IPS-NIHi11 (cell line): ENCODE measurements at places on chromosomes 7 and 10.

- DNase-seq, result peak; percentile 94
Measured at GRCh38 chr7:140517546-140518369, 38.5 kb upstream of the MKRN1 start.

- no peak for DNase-seq
Measured at GRCh38 chr10:14613588-14613920, 161.1 kb downstream of the FAM107B start.

DNA sequence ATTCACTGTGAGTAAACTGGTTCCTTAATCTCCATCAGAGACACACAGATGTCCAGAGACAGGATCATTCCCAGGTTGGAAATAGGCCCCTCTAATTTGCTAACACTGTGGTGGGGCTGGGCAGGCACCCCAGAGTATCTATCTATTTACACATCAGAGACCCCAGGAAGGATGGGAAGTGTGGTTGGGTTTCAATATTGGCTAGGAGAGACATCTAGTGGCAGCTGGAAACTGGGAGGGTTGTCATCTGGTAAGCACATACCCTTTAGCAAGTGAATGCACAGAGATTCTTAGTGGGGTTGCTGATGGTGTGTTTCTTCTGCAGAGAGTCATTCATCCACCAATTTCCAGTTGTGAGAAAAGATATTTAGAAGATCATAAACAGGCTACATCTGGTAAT is 36.0 kb upstream of the NRG3 start:
- peak; percentile 24 for DNase-seq

GRCh38 chr10:500876-501275 is 188.6 kb downstream of the DIP2C start:
- DNase-seq, result no peak

GRCh38 chr10:125584954-125585353 is 98.0 kb downstream of the TEX36 start:
- no peak for DNase-seq

GRCh38 chr10:78211561-78212051 is 177.9 kb downstream of the RPS24 start:
- peak; percentile 43 for DNase-seq

GRCh38 chr7:65988084-65988483 is 6.1 kb upstream of the GUSB start:
- no peak for DNase-seq

DNA sequence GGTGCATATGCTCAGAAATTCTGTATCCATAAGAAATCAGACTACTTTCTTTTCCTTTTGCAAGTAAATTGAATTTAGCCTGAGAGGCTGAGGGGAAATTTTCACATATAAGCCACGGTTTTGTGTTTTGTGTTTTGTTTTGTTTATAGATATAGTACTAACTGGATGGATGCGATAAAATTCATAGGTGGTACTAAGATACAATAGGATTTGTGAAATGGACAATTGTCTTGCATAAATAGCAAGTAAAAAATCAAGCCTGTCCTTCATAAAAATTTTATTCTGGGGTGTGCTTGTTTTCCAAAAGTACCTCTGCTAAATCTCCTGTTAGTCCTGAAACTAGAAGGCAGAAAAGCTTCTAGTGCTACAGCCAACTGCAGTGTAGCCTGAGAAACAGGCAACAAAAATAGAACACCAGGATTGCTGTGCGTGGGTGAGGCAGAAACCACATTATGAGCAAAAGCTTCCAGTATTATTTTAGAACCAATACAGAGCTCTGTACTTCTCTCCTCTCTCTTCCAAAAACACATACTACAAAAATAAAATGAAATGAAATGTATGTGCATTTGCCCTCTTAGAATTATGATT is 634 bp upstream of the HDAC9 start:
- no peak for DNase-seq

DNA sequence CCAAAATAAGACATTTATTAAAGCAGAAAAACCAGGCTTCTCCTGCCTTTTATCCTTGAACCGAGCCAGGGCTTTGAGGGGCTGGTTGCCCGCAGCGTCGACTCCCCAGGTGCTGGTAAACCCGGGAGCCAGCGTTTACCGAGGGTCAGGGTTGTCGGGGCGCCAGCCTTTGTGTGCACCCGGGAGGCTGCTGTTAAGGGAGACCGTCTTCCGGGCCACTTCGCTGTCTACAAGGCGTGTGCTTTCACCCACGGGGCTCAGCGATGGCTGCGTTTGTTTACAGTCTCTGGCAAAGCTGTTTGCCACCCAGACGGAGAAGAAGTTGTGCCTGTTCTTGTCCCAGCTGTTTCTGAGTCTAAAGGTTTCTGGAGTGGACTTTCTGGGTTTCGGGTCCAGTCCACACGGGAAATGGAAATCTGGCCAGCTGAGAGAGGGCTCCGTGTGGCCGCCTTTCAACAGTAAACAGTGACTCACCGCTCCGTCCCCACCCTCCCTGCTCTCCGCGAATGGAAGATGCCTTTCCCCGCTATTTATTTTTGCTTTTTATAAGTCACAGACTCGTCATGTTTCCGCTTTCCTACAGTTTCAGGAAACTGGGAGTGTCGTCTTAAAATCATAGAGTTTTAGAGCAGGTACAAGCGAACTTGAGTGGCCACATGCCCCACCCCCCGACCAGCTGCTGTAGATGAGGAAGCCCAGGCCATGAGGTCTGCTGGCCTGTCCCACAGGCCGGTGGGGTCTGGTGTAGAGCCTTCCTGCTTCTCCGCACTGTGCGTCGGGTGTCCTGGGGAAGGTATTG is 2.2 kb downstream of the MAFK start:
- no peak for DNase-seq

GRCh38 chr7:17009007-17009719 is 127.4 kb upstream of the AGR3 start:
- DNase-seq, result no peak

- no peak for DNase-seq
Measured at GRCh38 chr10:130340816-130341215, 204.6 kb downstream of the GLRX3 start.

DNA sequence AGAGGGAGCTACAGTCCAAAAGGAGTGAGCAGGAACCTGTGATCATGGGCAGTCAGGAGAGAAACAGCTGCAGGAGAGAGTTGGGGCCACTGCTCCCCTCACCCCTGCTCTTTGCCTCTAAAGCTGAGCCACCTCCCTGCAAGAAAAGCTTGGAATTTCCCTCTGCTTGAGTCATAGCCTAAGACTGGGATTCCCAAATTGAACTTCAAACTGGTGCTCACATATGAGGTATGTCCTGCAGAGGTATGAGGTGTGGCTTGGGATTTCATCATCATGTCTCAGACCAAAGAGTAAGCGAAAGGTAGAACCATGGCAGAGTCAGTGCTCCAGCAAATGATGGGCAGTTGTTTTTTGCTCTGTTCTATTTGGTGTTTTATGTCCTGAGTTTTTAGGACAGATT is 237.1 kb upstream of the NRP1 start:
- no peak for DNase-seq

- no peak for DNase-seq
Measured at GRCh38 chr7:94324380-94325121, 70.1 kb upstream of the COL1A2 start.

DNA sequence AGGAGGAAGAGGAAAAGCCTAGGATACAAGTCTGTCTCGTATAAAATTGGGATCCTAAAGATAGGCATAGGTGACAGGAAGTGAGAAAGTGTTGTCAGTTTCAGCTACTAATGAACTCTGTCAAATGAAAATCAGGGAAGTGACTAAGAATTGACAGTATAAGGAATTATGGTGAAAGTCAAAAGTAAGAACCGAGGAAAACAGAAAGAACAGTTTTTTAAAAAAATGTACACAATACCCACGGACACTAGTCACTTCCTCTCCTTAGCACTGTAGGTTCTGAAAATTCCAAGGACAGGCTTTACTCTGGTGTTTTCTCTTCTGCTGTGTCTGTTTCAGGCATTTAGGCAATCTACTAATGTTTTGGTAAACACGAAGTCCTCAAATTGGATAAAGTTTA is 42.3 kb downstream of the ATAD1 start:
- no peak for DNase-seq

DNA sequence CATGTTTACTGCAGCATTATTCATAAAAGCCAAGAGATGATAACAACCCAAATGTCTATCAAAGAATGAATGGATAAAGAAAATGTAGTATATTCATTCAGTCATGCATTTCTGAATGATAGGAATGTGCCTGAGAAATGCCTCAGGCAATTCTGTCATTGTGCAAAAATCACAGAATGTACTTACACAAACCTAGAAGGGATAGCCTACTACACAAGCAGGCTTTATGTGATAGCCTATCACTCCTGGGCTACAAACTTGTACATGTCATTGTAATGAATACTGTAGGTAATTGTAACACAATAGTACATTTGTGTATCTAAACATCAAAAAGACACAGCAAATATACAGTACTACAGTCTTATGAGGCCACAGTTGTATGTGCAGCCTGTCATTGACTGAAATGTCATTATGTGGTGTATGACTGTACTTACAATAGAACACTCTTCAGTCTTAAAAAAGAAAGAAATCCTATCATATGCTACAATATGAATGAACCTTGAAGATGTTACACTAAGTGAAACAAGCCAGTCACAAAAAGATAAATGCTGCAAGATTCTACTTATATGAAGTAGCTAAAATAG is 141.8 kb upstream of the GPR22 start:
- no peak for DNase-seq

GRCh38 chr7:108497082-108497725 is 28.7 kb downstream of the PNPLA8 start:
- peak; percentile 57 for DNase-seq

GRCh38 chr7:18123508-18124239 is 96.0 kb upstream of the PRPS1L1 start:
- DNase-seq, result no peak

DNA sequence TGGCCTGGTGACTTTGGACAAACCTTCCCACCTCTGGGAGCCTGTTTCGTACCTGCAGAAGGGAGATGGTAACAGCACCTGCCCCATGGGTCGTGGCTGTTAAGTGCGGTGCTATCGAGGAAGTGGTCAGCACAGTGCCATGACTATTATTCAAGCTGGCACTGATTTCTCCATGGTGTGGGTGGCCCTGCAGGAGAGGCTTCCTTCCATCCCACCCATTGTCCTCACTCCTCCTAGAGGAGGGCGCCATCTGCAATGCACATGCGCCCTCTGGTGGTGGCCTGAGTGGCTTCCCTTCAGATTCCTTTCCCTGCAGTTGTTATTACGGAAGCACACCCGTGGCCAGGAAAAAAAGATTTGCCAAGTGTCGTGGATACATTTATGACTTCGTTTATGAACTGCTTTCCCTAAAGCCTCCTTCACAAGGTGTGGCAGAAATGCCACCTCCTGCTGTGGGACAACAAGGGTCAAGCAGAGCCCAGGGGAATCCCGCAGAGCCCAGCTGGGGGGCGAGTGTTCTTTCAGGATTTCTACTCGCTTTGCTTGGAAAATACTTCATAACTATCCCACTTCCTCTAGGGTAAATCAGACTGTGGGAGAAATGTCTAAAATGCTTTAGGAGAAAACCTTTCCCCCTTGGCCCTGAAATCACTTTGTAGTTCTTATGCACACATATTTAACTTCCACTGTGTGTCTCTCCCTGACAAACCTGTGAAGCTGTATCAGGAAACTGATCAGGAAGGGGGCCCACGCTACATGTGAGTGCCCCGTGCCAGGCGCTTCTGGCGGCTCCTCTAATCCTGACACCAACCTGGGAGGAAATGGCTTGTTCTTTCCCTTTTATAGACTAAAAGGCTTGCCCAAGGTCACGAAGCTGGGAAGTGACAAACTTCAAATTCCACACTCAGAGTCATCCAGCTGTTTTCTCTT is 98.0 kb upstream of the ANLN start:
- DNase-seq, result peak; percentile 82

DNA sequence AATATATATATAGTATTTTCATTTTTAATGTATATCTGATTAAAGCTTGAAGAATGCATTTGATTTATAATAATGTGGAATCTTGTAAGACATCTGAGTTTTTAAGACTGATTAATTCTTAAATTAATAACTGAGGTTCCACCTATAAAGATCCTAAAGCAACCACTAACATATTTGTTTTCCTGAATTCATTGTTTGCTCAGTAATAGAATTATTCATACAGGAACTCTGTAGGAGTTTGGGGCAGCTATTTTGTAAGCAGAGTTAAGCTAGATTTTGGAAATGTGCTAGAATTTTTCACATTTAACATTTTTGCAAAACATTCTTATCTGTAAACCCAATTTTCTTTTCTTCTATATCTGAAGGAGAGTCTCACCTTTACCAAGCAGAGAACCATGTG is 88.9 kb downstream of the NRCAM start:
- no peak for DNase-seq

- DNase-seq, result no peak
Measured at GRCh38 chr7:66913118-66914037, 7.6 kb upstream of the TMEM248 start.

- no peak for DNase-seq
Measured at GRCh38 chr7:46321556-46322205, 400.6 kb upstream of the IGFBP3 start.

GRCh38 chr10:91592266-91592975 is 40.5 kb downstream of the PPP1R3C start:
- DNase-seq, result no peak

- DNase-seq, result no peak
Measured at GRCh38 chr7:117630501-117630900, 150.7 kb downstream of the CFTR start.

DNA sequence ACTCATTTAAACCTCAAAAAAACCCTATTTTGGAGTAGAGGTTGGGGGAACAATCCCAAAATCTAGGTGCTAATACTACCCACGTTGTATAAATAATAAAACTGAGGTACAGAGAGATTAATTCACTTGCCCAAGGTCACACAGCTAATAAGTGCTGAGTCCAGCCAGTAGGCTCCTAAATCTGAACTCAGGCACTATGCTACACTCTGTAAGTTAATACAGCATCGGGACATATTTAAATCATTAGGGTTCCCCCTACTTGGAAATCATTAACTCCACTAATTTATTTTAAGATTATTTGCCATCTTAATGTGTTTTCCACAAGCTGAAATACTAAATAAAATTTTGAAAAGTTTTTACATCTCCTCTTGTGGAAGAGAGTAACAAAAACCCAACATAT is 24.2 kb downstream of the PIP4K2A start:
- DNase-seq, result no peak

- no peak for DNase-seq
Measured at GRCh38 chr10:33244354-33244967, 90.0 kb downstream of the NRP1 start.

GRCh38 chr10:27344568-27345454 is 104.2 kb upstream of the ACBD5 start:
- DNase-seq, result no peak

- DNase-seq, result no peak
Measured at GRCh38 chr7:4775848-4776623, 613 bp downstream of the AP5Z1 start.

DNA sequence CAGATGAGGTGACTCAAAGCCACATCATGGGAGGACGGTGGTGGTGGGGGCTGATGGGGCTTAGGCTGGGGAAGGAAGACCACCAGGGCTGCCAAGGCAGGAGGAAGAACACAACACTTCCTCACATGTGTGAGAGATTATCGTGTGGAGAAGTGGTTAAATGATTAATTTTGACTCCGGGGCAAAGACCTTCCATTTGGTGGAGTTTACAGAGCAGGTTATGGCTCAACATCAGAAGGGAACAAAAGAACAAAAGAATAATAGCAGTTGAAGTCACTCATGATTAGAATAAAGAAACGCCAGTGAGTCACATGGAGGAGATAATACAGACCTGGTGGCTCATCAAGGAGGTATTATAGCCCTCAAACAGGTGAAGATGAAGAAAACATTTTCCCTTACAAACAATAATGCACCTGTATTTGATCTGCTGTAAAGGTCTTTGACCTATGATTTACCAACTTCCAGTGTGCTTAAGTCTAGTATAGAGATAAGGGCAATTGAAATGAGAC is 170.1 kb downstream of the PKD1L1 start:
- no peak for DNase-seq

GRCh38 chr7:157397731-157398691 is 61.2 kb downstream of the DNAJB6 start:
- peak; percentile 65 for DNase-seq
